Airway epithelial cell (primary cell): ENCODE measurements at places on chromosomes 4 and X. TPM values are rescaled to one million over a fixed set of nuclear protein-coding genes. Genes with fewer than 3 reads are reported as not detected.

GABRG1 gene
- total RNA-seq, result not detected in 2 replicates

FGFBP1 gene
- total RNA-seq, result 1,063 and 1,082 TPM in 2 replicates

NDUFA1 gene
- total RNA-seq, result 76.0 and 98.8 TPM in 2 replicates

PDZD4 gene
- total RNA-seq, result 0.14 TPM in 1 of 2 replicates, not detected in the other

GUCY1B1 gene
- total RNA-seq, result 3.9 TPM in 2 replicates

TMPRSS11D gene
- 1.8 and 1.9 TPM in 2 replicates for total RNA-seq

ATP8A1 gene
- total RNA-seq, result 0.14 and 0.74 TPM in 2 replicates

UTP14A gene
- 15.6 and 20.0 TPM in 2 replicates for total RNA-seq

GAGE12F gene
- total RNA-seq, result not detected in 2 replicates

HSFX3 gene
- total RNA-seq, result not detected in 2 replicates

SYNPO2 gene
- total RNA-seq, result 0.09 and 0.42 TPM in 2 replicates

TMEM47 gene
- total RNA-seq, result 2.0 and 3.0 TPM in 2 replicates

HTRA3 gene
- 0.71 and 0.84 TPM in 2 replicates for total RNA-seq

ALAS2 gene
- not detected in 2 replicates for total RNA-seq

DOK7 gene
- 3.4 and 3.6 TPM in 2 replicates for total RNA-seq

PDLIM3 gene
- total RNA-seq, result 0.07 and 0.56 TPM in 2 replicates

EXOSC9 gene
- 33.2 and 51.2 TPM in 2 replicates for total RNA-seq

HMX1 gene
- not detected in 2 replicates for total RNA-seq

CYP2U1 gene
- 3.2 and 3.3 TPM in 2 replicates for total RNA-seq

CT47C1 gene
- not detected in 2 replicates for total RNA-seq

JCHAIN gene
- not detected in 2 replicates for total RNA-seq

TNIP3 gene
- not detected in 2 replicates for total RNA-seq

CNKSR2 gene
- 0.49 and 3.3 TPM in 2 replicates for total RNA-seq

PCSK1N gene
- total RNA-seq, result 13.2 and 15.4 TPM in 2 replicates

VCX gene
- total RNA-seq, result 0.63 TPM in 1 of 2 replicates, not detected in the other

DUSP9 gene
- total RNA-seq, result 5.4 and 5.9 TPM in 2 replicates

FGFR3 gene
- total RNA-seq, result 120 TPM in 2 replicates
